ENCODE measurements at places on chromosomes 1 and 21. TPM values are rescaled to one million over a fixed set of nuclear protein-coding genes. Genes with fewer than 3 reads are reported as not detected.

ITGB2 gene
- 249 TPM for polyA plus RNA-seq

IPO9 gene
- 23.6 TPM for polyA plus RNA-seq

TGFB2 gene
- polyA plus RNA-seq: 0.54 TPM

OR14K1 gene
- polyA plus RNA-seq: not detected

DNA sequence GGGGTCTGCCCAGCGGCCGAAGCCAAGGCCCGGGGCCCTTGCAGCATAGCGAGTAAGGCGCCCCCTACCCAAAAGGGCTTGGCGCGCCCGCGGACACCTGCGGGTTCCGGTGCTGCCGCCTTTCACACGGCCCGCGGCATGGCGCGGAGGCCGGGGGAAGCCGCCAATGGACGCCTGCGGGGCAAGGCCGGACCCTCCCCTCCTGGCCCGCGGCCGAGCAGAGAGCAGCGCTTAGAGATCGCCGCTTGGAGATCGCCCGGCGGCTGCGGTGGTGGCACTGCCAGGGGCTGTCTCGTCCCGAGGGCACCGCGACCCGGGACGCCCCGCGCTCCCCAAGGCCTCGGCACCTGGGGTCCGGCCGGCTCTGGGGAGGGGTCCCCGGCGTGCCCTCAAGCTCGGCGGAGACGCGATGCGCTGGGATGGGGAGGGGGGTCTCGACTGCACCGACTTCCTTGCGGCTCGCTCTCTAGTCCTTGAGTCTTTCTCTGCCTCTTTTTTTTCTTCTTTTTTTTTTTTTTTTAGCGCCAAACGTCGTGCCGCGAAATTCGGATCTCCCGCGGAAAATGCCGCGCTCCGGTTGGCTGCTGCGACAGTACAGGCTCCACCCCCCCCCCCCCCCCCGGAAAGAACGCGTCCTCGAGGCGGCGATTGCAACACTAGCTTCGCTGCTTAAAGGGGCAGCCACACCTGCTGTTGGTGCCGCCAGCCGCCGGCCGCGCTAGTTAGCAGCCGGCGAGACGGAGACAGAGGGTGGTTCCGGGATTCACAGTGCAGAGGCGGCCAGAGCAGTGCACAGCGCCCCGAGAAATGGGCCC lies at the start of gene E2F2:
Gene E2F2 (minus strand): TSS at position 487 of the 815 bp plus-strand sequence. CDS start 440 bp downstream, at position 47.
- peak; percentile 87 for DNase-seq

DNA sequence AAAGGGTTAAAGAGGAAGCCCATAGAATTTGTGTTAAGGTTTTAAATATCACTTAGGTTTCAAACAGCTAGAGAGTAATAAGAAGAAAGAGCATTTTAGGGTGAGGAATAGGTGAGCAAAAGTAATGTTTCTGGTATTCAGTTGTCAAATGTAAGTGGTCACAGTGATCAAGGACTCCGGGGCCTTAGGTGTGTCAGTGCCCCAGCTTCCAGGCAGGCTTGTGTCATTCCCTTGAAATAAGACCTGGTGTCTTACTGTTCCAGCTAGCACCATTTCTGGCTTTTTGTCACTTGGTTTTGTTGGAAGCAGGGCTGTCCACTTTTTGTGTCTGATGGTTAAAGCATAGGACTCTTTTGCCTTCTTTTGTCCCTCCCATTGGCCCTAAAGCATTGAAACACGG lies 69.6 kb downstream of the DYRK1A start:
- no peak for DNase-seq

GRCh38 chr1:23779826-23780371 lies 1.7 kb downstream of the PITHD1 start:
- DNase-seq: no peak

GRCh38 chr1:225736437-225737098 lies 41.1 kb upstream of the SRP9 start:
- no peak for DNase-seq

DNA sequence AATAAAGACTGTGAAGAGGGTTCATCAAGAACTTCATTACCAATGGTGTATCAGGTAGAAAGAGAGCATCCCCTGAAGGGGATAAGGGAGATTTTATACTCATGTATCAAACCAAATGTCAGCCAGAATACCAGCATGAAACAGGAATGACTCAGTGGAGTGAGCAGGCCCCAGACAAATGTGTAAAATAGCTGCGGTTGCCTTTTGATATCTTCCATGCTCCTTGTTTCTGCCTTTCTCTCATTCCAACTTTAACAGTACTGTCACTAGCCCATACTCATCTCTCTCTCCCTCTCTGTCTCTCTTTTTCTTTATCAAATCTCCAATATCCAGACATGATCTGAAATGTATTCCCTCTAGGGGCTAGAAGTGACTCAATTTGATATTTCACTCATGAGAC lies 47.8 kb downstream of the GPR88 start:
- DNase-seq: no peak
